Esophagus muscularis mucosa (tissue), 4 donors: ENCODE measurements at places on chromosomes 11 and 22. TPM values are rescaled to one million over a fixed set of nuclear protein-coding genes. Genes with fewer than 3 reads are reported as not detected.

- DNase-seq: no peak
Measured at GRCh38 chr11:113162592-113162962, 151.8 kb upstream of the TTC12 start.

DNA sequence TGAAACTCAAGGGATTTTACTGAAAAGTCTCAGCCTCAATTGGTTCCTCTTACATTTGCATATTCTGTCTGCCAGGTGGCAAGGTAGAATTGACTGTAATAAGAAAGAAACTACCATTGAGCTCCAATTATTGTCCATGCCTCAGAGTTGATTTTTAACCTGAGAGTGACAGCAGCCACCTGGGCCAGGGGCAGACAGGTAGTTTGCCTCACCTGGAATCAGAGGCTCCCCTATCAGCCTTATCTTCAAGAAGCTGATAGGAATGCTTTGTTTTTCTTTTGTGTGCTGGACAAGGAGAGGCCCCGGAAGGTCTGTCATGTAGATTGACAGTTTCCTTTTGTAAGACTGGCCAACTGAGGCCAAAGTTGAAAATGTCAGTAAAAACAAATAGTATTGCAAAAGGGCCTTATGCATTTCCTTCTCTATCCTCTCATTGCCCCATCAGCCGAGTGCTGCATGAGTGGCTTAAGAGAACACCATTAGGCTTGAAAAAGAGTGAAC is 34.1 kb downstream of the CD44 start:
- no peak for DNase-seq

- DNase-seq: no peak
Measured at GRCh38 chr11:94558932-94559331, 8.2 kb upstream of the PIWIL4 start.

- DNase-seq: no peak
Measured at GRCh38 chr11:8503910-8504364, 90.1 kb downstream of the STK33 start.

DNA sequence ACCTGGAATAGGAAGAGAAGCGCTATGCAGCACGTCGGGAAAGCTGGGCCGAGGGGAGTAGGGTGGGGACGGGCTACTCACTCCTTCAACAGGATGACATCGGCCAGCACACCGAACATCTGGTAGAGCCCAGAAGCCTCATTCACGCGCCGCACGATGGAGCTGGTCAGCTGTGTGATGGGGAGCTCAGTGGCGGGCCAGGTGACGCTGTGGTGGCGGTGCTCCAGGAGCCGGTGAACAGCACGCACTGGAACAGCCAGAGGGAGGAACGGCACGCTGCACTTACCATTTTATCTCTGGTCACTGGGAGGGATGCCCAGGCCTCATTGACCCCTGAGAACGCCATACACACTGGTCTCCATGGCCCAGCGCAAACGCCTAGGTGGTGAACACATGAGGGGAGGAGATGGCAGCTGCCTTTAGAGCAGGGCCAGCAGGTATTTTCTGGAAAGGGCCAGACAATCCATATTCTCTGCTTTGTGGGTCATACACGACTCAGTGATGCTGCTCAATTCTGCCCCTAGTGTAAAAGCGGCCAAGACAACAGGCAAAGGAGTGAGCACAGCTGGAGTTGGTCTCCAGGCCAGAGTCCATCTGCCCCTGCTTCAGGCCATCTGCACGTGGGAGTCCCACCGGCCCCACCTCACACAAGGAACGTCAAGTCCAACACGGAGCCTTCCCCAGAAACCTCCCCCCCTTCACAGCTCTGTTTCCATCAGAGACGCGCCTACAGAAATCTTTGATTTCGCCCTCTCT is 8.8 kb downstream of the FOXRED2 start:
- no peak for DNase-seq

DNA sequence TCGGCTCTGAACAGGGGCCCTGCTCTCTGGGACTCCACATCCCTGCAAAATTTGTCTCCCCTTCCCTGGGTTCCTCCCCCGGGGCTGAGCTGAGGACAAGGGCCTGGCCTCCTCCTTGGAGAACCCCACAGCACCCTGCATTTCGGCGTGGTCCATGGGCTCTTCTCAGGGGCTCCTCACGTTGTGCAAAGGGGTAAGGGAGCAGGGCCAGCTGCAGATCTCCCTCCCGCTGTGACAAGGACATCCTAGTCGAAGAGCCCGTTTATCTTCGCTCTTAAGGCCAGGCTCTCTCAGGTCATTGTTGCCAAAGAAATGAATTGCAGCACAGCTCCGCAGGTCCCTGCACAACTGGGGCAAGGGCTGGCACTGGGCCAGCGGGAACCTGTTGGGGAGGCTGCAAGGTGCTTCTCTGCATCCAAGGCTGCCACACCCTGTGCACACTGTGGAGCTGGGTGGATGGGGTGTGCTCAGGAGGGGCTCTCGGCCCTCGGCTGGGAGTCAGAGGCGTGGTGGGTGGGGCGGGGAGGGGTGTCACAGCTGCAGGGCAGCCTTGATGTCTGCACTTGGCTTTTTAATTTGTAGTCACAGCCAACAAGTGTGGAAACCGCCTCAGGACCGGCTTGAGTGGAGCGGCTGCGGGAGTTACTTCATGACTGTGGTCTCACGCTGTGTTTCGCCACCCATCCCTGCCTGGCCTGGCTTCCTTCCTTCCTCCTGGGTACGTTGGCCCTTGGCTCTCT is 26.6 kb upstream of the SEPTIN5 start:
- no peak for DNase-seq

DNA sequence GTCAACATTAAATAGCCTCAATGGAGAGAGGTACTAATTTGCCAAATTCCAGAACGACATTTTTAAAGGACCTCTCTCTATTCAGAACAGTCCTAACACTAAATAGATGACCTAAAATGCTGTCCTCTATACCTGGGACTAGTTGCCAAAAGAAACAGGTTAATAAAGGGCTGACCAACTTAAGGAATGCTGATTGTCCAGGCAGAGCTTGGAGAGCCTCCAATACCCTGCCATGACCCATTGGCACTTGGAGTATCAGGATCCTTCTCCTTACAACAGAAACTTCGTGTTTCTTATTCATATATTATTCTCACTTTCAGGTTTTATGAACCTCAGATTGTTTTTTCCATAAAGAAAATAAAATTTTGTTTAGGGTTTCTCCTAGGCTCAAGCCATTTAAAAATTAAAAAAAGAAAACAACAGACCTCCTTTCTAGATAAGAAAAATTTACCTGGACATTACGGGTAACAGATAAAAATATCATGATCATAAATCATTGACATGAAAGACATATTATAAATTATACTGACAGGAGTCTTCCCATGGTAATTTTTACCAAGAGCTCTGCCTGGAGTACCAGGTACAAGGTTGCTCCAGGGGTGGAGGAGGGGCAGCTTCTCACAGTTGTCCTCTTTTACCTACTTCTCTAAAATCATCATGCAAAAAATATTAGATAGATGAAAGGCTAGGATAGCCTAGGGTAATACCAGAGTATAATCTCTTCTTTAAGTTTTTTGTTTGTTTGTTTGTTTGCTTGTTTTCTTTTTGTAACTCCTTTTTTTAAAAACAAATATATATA is 2.0 kb downstream of the LRRC4C start:
- no peak for DNase-seq

- DNase-seq: no peak
Measured at GRCh38 chr11:102110761-102111010, 439 bp downstream of the YAP1 start.

- no peak for DNase-seq
Measured at GRCh38 chr11:98069861-98070260, 950.9 kb upstream of the CNTN5 start.

GRCh38 chr22:27419473-27419872 is 382.1 kb downstream of the MN1 start:
- DNase-seq: no peak

DNA sequence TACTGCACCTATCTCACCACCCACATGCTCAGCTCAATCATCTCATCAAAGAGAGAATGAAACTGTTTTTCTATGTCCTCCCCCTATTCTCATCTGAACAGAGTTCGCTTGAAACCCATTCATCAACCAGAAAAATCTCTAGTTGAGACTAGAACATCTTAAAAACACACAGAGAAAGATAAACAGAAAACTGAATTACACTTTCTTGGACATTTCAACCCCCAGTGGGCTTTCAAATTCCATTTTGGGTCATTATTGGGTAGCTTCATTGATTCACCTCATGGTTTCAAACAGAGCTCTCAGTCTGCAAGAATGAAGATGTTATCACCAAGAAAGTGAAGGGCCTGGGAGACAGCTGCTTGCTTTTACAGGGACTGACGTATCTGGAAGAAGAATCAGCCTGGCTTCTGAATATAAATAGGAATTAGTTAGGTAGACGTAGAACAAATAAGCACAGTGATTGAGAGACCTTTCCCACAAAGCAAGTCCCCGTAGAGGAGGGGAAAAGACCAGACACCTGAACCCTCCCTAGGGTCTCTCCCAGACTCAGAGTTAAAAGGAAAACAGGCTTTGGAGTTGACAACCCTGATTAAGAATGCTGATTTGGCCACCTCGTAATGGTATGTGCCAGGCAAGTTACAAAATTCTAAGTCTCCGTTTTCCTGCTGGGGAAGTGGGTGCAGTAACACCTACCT is 155.7 kb downstream of the BBOX1 start:
- DNase-seq: no peak

GRCh38 chr22:45554040-45554406 is 51.3 kb downstream of the FBLN1 start:
- no peak for DNase-seq

- no peak for DNase-seq
Measured at GRCh38 chr22:30763815-30764673, 69.4 kb downstream of the OSBP2 start.

DNA sequence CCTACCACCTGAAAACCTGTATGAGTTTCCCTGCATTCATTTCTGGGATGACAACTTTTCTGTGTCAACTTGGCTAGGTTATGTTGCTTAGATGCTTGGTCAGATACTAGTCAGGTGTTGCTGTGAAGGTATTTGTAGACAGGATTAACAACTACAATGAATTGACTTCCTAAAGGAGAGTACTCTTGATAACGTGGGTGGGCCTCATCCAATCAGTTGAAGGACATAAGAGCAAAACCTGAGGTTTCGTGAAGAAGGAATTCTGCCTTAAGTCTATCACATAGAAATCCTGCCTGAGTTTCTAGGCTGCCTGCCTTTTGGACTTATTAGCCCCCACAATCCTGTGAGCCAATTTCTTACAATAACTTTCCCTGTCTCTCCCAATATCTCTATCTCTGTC is 81.2 kb upstream of the TBCEL start:
- DNase-seq: no peak

DNA sequence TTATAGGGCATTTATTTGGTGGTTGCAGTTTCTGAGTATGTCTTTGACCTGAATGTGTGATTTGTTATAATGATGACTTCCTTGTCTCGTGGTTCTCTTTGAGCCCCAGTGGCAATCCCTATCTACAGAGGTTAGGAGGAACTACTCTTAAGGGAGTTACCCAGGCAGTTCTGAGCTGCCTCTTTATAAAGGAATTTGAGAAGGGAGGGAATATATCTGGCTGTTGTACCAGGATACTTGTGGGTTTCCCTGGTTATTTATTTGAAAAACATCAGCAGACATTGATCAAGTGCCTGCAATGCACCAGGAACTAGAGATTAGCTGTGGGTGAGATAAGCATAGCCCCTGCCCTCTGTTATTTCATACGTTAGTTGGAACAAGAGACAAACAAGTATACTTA is 243.5 kb upstream of the ARHGAP20 start:
- DNase-seq: no peak

DNA sequence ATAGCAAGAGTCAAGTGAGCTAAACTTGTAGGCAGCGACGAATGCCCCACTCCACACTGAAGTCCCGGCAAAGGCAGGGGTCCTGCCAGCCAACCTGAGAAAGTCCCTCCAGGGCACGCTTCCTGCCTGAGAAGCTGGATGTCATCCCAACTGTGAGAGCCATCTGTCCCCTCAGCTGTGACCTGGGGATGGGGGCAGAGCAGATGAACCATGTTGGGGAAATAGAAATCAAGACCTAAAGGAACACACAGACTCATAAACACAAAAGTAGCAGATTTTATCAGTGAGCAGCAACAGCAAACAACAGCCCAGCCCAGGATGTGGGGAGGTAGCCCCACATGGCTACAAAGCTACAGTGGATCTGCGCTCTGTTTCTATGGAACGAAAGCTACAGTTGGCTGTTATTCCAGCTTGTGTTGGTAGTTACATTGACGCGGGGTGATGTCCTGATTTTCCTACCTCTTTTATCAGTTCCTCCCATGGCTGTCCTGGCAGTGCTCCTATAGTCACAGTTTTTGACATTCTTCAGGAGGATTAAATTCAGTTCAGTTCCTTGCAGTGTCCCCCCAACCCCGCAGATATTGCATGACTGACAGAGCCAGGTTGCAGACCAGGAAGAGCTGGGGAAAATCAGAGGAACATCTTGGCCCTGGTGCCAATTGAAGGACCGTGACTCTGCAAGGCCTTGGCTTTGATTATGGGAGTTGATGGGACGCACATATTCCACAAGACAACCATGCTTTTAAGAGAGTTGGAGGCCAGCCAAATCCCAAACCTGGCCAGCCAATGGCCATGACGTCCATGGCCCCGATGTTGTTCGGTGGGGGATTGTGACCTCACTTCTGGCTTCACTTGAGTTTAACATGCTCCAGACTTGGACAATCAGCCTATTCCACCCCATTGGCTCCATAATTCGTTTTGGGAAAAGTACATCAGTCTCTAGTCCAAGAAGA is 14.6 kb downstream of the MRGPRD start:
- DNase-seq: no peak

- peak; percentile 75 for DNase-seq
Measured at GRCh38 chr11:133842730-133843129, 2.6 kb downstream of the SPATA19 start.

DNA sequence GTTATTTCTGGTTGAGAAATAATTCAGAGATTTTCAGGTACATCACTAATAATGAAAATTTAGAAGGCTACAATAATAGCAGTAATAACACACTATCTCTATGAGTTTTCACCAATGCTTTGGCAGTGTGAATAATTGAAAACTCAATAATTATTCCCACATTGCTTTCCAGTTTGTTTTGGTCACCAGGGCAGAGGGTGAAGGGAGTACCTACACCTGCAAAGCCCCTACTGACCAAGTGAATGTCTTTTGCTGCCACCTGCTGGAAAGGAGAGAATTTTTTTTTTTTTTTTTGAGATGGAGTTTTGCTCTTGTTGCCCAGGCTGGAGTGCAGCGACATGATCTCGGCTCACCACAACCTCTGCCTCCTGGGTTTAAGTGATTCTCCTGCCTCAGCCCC is 3.2 kb downstream of the NELL1 start:
- DNase-seq: no peak

HOATZ gene
- not detected for total RNA-seq

OR8A1 gene
- total RNA-seq: not detected

C11orf87 gene
- total RNA-seq: not detected

APOBEC3H gene
- total RNA-seq: not detected

CENPM gene
- not detected for total RNA-seq
